Effector memory CD4-positive, alpha-beta T cell (primary cell): ENCODE measurements at places on chromosomes 4 and X.
A peak's percentile ranks its signal among the peaks of the same experiment; 100 is the strongest.

DNA sequence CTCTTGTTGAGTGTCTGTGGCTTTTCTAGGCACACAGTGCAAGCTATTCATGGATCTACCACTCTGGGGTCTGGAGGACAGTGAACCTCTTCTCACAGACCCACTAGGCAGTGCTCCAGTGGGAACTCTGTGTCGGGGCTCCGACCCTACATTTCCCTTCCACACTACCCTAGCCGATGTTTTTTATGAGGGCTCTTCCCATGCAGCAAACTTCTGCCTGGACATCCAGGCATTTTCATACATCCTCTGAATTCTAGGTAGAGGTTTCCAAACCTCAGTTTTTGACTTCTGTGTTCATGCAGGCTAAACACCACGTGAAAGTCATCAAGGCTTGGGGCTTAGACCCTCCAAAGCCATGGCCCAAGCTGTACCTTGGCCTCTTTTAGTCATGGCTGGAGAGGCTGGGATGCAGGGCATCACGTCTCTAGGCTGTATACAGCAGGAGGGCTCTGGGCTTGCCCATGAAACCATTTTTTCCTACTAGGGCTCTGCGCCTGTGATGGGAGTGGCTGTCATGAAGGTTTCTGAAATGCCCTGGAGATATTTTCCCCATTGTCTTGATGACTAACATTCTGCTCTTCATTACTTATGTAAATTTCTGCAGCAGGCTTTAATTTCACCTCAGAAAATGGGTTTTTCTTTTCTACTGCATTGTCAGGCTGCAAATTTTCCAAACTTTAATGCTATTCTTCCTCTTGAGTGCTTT lies 249.8 kb upstream of the CPEB2 start:
- H3K4me3 ChIP-seq = no peak overlapping the region
- H3K36me3 ChIP-seq = no peaks in the 10 kb centered on the region
- DNase-seq = no peak
- no peaks in the 10 kb centered on the region for H3K4me1 ChIP-seq
- H3K27me3 ChIP-seq = no peaks in the 10 kb centered on the region

GRCh38 chrX:124005228-124005627 lies 43.7 kb downstream of the STAG2 start:
- H3K4me3 ChIP-seq = no peak overlapping the region
- peak overlapping the region; percentile 1 for H3K27ac ChIP-seq
- no peaks in the 10 kb centered on the region for H3K4me1 ChIP-seq
- no peak for DNase-seq

- no peaks in the 10 kb centered on the region for H3K36me3 ChIP-seq
- H3K4me3 ChIP-seq = no peak overlapping the region
- no peak for DNase-seq
- H3K27me3 ChIP-seq = no peaks in the 10 kb centered on the region
- no peak overlapping the region for H3K27ac ChIP-seq
- no peaks in the 10 kb centered on the region for H3K4me1 ChIP-seq
Observed at GRCh38 chr4:96063639-96064038, 223.7 kb downstream of the PDHA2 start.

GRCh38 chrX:48683411-48683982 lies at the start of gene WAS:
Gene WAS, plus strand, starts transcription at chrX:48683799. Its CDS starts 55 bp downstream, at chrX:48683854.
- peaks cover 13% of the 10 kb centered on the region for H3K4me1 ChIP-seq
- peak within 1 kb of the TSS; percentile 65 for H3K4me3 ChIP-seq
- H3K27ac ChIP-seq = peak within 1 kb of the TSS; percentile 71
- peak; percentile 27 for DNase-seq

DNA sequence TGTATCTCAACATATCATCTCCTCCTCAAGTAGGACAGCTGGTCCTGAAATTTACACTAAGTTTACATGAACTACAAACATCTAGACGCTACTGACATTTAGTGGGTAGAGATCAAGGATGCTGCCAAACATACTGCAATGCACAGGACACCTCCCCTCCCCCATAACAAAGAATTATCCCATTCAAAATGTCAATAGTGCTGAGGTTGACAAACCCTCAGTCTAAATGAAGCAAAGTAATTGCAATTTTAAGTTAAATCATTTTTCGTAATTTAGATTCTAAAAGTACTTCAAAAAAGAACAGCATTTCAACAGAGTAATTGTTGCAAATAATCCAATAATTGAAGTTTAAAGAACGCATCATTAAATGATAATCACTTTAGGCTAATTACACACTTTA lies 1.2 kb downstream of the PRMT9 start:
- H3K27ac ChIP-seq = no peak overlapping the region
- DNase-seq = no peak
- no peaks in the 10 kb centered on the region for H3K27me3 ChIP-seq
- peak overlapping the region; percentile 84 for H3K4me3 ChIP-seq
- H3K4me1 ChIP-seq = peaks cover 4% of the 10 kb centered on the region

DNA sequence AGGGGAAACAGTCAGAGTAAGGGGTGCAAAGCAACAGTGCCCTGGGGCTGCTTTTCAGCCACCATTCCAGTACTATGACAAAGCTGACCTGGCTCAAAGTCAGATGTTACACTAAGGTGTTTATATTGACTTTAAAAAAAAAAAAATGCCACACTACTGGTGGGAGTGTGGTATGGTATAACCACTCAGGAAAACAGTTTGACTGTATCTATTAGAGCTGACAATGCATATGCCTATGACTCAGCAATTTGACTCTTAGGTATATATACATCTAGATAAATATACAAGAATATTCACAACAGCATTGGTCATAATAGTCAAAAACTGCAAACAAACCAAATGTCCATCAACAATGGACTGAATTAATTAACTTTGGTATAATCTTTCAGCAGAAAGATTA lies 15.0 kb downstream of the ASB9 start:
- no peaks in the 10 kb centered on the region for H3K27me3 ChIP-seq
- no peak overlapping the region for H3K4me3 ChIP-seq
- DNase-seq = no peak
- H3K27ac ChIP-seq = no peak overlapping the region

DNA sequence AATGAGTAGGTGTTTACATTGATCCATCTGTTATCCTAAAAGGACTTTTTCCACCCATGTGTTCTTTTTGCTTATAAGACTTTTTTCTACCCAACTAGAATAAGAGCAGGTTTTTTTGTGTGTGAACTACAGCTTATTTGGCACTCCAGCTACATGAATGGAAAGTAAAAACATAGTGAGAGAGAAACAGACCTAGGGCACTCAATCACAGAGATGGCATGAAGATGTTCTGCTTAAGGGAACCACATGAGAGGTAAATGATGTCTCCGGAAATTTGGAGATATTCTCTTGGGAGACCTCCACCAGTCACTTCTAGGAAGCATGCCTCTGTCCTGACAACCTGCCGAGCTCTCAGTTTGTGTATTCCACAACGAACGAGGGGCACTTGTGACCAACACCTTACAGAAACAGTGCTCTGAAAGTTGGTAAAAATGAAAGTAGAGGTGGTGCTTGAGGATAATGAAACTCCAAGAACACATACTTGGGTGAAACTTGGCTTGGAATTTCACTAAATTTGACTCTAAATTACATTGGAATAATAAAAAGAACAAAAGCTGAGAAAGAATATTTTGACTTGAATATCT lies 788.4 kb upstream of the GALNTL6 start:
- no peak for DNase-seq
- H3K27me3 ChIP-seq = no peaks in the 10 kb centered on the region
- no peaks in the 10 kb centered on the region for H3K36me3 ChIP-seq
- no peak overlapping the region for H3K27ac ChIP-seq
